ENCODE measurements at places on chromosomes 2 and 18.

- DNase-seq = no peak
Observed at GRCh38 chr2:202813387-202813786, 58.2 kb downstream of the ICA1L start.

- DNase-seq = no peak
Observed at GRCh38 chr2:190837420-190837819, 43.2 kb upstream of the GLS start.

GRCh38 chr2:120853306-120854013 is 117.8 kb downstream of the GLI2 start:
- DNase-seq = no peak

DNA sequence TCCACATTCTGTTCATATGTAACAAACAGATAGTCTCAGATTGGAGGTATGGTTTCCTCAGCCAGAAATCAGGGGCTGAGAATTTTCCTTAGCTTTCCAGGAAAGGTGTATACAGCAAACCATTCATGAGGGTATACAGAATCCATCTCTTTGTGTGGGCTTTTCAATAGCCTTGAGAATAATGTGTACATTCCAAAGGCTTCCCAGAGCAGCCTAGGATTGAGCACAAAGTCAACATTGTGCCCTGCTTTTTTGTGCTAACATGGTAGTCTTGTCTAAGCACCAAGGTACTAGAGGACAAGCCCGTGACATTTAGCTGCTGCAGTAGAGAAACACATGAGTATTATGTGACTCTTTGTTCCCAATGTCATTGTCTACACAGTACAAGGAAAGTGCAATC is 322.1 kb upstream of the TANK start:
- no peak for DNase-seq

- no peak for DNase-seq
Observed at GRCh38 chr2:113602869-113603466, 24.1 kb upstream of the RABL2A start.

DNA sequence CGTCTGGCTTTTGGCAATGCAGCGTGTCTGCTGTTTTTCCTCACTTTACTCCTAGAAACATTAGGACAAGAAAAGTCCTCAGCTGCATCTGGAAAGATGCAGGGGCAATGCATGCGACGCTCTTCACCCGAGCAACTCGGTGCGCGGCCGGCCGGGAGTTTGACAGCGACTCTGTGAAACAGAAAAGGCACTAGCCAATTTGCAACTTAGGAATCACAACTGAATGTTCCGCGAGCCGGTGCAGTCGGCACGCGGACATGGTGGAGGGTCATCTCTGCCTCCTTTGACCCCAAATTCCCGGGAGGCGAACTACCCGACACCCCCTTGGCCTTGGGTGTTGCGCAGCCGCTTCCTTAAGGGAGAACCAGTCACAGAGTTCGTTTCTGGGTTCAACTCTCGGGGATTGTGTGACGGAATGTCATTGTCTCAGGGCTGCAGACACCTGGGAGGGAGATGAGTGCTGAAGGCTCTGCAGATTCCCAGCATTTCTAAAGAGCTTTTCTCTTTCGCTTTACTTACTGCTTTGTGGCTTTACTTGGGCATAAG is 9.8 kb downstream of the NR4A2 start:
- DNase-seq = no peak

DNA sequence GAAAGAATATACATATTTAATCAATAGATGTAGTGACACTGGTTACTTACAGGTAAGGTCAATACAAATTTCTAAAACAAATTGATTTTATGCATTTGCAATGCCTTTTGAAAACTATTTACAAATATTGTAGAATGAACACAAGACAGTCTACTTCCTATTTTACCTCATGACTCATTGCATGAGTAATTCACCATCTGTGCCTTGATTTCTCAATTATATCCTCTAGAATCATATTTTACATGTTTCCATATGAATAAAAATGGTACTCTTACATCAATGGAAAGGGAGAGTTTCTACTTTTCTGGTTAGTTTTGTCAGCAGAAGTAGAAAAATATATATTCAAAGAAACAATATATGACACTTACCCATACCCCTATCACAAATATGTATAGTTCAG is 203.8 kb upstream of the CDH7 start:
- DNase-seq = no peak

DNA sequence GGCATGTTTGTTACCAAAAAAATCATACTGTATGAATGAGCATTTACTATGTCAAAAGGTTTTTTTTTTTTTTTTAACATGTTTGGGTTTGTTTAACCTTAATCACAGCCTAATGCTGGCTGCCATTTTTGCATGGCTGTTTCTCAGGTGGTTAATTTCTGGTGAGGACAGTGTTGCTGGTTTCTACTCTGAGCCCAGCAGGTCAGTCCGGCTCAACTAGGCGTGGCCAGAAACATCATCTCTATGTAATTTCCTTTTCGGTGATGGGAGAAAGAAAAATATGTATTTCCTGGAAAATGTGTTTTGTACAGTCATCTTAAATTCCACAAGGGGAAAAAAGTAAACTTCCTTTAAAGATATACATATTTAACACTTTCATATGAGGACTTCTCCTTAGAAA is 24.9 kb upstream of the BZW1 start:
- peak; percentile 83 for DNase-seq

GRCh38 chr2:64698668-64699444 is 45.1 kb upstream of the SERTAD2 start:
- no peak for DNase-seq

DNA sequence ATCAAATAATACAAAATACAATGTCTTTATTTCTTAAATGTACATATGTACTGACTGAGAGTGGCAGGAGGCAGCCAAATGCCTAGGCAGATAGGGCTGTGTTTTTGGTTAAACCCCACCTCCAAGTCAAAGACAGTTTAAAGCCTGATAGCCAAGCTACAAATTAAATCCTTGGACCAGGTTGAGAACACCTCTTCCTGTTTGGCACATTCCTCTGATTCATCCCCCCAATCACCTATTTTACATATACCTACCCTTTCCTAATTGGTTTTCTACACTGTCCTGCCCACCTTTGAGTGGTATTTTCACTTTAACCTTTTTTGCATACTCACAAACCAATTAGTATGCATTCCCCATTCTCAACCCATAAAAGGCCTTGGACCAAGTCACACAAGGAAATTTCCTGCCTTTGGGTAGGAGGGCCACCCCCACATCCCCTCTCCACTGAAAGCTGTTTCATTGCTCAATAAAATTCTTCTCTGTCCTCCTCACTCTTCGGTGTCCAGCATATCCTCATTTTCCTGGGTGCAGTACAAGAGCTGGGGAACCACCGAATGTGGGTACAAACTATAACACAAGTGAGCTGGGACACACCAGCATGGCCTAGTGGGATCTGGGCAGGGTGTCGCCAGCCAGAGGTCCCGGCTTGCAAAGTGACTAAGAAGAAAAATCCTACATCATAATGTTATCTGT is 149.1 kb downstream of the UBE2E3 start:
- DNase-seq = no peak

DNA sequence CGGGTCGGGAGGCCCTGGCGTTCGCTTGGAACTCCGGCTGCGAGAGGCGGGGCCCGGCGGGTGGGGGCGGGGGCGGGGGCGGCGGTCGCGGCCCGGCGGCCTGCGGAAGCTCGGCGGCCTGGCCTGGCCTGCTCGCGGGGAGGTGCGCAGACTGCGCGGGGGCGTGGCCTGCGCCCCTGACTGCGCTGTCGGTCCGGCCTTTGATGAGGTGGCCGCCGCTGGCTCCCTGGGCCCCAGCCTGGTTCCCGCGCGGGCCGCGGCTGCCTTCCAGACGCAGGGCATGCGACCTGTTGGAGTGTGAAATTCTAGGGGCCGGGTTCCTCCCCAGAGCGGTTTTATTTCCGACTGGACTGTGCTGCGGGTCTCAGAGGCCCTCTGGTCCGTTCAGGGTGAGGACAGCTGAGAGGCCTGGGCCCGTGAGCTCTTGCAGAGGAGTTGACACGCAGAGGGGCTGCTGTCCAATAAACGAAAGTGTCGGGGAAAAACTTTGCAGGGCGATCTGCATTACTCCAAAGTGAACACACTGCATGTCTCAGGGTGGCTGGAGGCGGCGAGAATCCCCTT is 629 bp downstream of the NRBP1 start:
- DNase-seq = no peak

- no peak for DNase-seq
Observed at GRCh38 chr18:59715445-59715844, 18.2 kb upstream of the CCBE1 start.

DNA sequence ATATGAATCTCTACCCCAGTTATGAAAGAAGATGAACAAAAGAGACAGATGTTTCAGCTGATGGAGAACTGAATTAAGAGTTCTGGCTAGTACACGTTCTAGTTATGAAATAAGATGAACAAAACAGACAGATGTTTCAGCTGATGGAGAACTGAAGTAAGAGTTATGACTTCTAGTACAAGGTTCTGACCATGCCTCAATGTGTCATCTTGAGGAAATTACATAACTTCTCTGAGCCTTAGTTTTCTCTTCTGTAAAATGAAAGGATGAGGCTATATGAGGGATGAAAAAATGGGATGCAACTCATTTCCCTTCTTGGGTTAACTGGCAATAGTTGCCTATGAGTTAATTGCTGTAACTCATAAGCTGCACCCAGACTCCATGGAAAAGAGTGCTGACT is 92.9 kb upstream of the WDR75 start:
- no peak for DNase-seq

- no peak for DNase-seq
Observed at GRCh38 chr2:53498210-53498609, 269.4 kb upstream of the CHAC2 start.

GRCh38 chr18:21289827-21290226 is 47.8 kb downstream of the GREB1L start:
- DNase-seq = no peak

- DNase-seq = no peak
Observed at GRCh38 chr2:145957929-145958328, 1438.0 kb upstream of the ZEB2 start.

GRCh38 chr2:28835781-28836180 is 25.1 kb downstream of the SPDYA start:
- no peak for DNase-seq

GRCh38 chr2:20617892-20618467 is 32.9 kb downstream of the HS1BP3 start:
- peak; percentile 36 for DNase-seq

- DNase-seq = no peak
Observed at GRCh38 chr2:128668946-128669345, 350.3 kb upstream of the HS6ST1 start.

DNA sequence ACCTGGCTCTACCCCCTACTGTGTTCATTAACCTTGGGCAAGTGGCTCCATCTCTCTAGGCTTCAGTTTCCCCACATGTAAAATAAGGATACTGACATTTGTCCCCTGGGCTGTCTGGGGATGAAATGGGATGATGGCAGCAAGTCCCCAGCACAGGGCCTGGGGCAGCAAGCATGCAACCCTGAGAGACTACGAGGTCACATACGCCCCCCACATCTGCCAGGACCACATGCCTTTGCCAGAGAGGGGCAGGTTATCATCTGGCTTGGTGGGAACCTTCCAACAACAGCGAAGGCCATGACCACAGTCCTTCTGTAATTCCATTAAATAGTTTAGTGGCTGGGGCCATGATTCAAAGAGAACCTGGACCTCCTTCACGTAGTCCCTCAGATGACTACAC is 145.9 kb upstream of the REV1 start:
- DNase-seq = no peak

DNA sequence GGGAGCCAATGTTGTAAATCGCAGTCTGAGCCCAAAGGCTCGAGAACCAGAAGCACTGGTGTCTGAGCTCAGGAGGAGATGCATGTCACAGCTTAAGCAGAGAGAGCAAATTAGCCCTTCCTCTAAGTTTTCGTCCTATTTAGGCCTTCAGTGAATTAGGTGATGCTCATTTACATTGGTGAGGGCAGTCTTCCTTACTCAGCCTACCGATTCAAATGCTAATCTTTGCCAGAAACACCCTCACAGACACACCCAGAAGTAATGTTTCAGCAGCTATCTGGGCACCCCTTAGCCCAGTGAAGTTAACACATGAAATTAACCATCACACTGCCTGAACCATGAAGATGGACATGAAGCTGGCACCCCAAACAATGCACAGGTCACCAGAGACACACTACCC is 385.1 kb downstream of the STK39 start:
- DNase-seq = no peak

- DNase-seq = no peak
Observed at GRCh38 chr2:199590321-199591203, 132.8 kb upstream of the SATB2 start.

DNA sequence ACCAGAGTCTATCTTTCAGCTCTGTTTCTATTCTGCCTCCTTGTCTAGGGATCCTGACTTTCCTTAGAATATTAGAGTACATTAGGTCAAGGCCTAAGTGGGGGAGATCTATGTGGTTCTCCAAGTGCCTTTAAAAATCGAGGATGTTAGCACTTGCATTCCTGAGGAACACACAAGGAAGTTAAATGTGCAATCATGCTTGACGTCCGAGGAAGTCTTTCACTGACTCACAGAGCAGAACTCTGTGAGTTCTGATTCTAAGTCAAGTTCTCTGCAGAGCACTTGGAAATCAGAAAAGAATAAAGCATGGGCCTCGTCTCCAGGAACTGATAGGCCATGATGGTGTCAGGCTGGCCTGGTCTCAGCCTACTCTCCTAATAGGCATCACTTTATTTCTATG is 17.2 kb downstream of the FHOD3 start:
- no peak for DNase-seq

GRCh38 chr2:235358981-235359471 is 134.8 kb upstream of the AGAP1 start:
- DNase-seq = no peak

DNA sequence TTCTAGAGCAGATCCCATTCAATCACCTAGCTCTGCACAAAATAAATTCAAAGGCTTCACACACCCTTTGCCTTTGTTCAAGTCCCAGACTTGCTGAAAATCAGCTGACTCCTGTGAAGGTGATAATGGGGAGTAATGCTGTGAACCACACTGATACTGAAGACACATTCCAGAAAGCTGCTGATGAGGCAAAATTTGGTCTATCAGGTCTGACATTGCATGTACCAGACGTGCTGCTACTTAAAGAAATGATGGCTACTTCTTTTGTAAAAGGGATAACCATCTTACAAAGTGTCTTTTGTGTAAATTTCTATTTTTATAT is 7.8 kb upstream of the CTIF start:
- DNase-seq = no peak

- peak; percentile 51 for DNase-seq
Observed at GRCh38 chr18:8982416-8983183, 119.9 kb upstream of the NDUFV2 start.

DNA sequence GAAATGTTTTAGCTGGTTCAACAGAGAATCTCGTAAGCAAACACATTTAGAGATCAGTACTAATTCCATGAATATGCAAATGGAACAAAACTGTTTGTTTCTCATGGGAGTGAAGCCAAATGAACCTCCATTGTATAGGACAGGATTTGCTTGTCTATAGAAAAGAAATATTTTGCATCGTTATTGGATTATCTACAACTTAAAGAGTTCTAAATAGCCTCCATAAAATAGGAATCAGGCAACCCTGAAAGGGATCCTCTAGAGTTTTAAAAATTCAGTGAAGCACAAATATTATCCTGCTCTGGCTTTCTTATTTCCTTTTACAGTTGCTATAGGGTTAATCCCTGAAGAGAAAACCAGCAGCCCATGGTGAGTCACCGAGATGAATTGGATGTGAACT is 378.4 kb upstream of the NRXN1 start:
- DNase-seq = no peak

GRCh38 chr18:66813138-66813537 is 209.2 kb upstream of the CDH19 start:
- no peak for DNase-seq

- no peak for DNase-seq
Observed at GRCh38 chr2:10901160-10901939, 10.4 kb upstream of the KCNF1 start.

GRCh38 chr2:197883354-197884032 is 79.1 kb downstream of the PLCL1 start:
- no peak for DNase-seq
